Fibroblast of villous mesenchyme (primary cell): ENCODE measurements at places on chromosomes 1 and 21.
A peak's percentile ranks its signal among the peaks of the same experiment; 100 is the strongest.

DNA sequence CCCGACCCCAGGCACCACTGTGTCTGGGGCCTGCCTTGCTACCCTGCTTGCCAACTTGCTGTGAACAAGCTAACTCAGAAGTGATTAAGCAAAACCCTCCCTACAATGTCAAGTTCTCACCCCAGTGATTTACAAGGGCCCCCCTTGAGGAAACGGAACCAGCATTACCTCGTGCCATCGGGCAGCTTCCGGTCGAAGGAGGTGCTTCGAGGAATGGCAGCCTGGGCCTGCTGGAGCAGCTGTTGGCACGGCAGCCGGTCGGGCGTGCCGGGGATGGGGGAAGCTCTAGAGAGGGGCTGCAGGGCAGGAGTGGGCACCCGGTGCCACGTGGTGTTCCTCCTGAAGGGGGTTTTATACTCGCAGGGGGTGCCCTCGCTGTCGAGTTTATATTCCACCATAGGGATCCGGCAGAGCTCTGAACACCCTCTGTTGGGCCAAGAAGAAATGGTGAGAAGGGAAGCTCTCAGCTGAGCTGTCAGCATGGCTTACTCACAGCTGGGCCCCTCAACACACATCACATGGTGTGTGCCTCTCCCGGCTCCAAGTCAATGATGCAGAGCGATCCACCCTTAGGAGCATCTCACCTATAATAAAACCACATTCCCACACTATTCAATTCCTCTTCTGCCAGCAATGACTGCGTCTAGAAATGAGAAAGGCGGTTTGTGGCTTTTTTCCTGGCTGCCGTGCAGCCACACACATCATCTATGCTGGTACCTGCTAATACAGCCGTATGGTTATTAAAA, 184.4 kb downstream of the SIPA1L2 start:
- no peak for DNase-seq

- peak; percentile 9 for DNase-seq
These were observed 46.3 kb downstream of the DOP1B start for GRCh38 chr21:36202726-36203602.

DNA sequence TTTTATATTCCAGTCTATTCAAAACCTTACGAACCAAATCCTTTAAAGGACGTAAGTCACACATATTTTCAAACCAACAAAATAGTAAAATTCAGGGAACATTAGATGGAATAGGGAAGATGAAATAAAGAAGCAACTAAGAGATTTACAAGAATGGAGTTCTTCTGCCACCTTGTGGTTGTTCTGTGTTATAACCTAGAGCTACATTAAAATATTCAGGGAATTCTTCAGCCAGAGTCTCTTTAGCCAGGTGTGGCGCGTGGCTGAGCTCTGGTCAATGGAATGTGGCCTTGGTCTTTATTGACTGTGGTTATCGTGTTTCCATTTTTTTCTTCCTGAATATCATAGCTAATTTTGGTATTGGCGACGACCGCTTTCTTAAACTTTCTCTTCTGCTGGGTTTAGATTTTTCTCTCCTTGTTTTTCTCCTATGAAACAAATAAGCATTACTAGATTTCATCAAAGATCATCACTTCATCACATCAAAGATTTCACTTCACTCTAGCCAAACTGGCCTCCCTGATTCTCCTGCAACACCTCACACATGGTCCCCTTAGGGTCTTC, 221.3 kb downstream of the MRPL39 start:
- peak; percentile 58 for DNase-seq

- DNase-seq = no peak
These were observed 8.1 kb upstream of the PSRC1 start for GRCh38 chr1:109290998-109291397.

DNA sequence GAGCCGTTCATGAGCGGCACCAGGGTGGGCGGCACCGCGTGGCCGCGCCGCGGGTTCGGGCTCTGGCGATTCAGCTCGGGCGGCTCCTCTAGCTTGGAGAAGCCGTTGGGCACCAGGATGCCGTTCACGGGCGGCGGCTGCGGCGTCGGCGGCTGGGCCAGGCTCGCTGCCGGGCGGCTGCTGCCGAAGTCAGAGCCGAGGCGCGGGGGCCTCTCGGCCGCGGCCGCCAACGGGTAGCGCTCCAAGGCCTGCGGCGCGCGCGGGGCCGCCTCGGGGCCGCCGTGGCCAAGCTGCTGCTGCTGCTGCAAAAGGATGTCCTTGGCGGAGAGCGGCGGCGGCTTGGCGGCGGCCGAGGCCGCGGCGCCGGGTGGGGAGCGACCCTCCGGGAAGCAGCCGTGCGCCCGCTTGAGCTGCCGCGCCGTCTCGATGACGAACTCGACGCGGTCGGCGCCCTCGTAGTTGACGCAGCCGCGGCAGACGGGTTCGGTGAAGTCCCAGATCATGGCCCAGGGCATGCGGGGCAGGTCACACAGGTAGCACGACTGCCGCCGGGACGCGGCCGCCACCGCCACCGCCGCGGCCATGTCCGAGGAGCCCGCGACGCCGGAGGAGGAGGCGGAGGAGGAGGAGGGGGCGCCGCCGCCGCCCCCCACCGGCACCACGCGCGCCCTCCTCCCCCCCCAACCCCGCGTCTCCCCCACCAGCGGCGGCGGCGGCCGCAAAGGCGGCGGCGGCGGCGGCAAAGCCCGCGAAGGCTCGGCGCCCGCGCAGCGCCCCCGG, 877 bp downstream of the IRF2BP2 start:
- peak; percentile 54 for DNase-seq

- DNase-seq = no peak
These were observed 13.2 kb upstream of the HHAT start for GRCh38 chr1:210315529-210315928.

- no peak for DNase-seq
These were observed 7.5 kb upstream of the RAB3B start for GRCh38 chr1:51997974-51998382.

GRCh38 chr1:165408518-165408917, 36.4 kb downstream of the RXRG start:
- peak; percentile 33 for DNase-seq

DNA sequence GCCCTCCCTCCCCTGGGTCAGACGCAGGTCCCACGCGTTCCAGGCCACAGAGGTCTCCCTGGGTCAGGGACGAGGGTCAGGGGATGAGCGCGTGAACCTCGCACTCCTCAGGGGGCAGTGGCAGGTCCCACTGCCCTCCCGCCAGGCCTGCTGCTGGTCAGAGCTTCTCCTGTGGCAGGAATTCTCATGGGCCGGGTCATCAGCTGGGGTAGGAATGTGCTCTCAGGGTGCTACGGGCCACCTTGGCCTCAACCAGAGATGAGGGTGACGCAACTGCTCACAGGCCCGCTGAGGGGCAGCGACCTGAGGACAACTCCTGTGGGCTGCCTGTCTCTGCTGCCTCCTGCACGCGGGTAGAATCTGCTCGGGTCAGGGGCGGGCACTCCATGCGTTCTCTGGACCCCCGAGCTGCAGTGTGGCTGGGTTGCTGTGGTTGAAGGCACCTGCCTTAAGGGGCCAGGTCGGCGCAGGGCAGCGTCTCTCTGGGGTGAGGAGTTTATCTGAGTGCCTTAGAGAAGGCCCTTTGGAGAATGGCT, 128.8 kb downstream of the PRDM16 start:
- DNase-seq = no peak

- no peak for DNase-seq
These were observed 85.1 kb downstream of the ZNF644 start for GRCh38 chr1:90936731-90937130.

DNA sequence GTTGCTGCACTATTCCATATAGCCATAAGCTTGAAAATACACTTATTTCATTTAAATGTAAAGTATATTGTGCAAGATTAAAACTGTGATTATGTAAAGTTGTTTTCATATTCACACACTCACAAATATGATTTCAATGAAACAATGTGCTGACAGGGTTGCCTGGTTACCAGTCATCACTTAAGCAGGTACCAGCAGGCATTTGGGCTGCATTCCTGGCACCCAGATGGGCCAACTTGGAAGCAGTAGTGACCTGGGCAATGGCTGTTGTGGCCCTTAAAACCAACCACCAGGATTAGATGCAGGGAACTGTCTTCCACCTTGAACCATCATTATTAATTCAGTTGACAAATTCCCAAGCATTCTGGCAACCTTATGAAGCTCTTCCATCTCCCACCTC, 45.0 kb upstream of the RASAL2 start:
- no peak for DNase-seq

- no peak for DNase-seq
These were observed 86.8 kb upstream of the VAV3 start for GRCh38 chr1:108051631-108052377.

DNA sequence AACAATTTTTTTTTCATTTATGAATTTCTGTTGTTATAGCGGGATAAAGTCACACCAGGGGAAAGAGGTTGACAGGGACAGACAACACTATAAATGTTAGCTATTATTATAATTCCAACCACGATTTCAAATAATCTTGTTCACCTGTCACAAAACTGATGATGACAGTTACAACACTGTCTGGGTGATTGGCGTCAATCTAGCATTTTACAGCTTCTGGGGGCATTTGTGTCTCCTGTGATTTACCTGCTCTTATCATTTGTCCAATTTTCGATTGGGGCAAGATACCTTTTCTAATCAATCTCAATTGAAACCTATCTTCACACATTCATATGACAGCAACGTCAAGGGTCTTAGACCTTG, 44.6 kb upstream of the LYST start:
- no peak for DNase-seq

DNA sequence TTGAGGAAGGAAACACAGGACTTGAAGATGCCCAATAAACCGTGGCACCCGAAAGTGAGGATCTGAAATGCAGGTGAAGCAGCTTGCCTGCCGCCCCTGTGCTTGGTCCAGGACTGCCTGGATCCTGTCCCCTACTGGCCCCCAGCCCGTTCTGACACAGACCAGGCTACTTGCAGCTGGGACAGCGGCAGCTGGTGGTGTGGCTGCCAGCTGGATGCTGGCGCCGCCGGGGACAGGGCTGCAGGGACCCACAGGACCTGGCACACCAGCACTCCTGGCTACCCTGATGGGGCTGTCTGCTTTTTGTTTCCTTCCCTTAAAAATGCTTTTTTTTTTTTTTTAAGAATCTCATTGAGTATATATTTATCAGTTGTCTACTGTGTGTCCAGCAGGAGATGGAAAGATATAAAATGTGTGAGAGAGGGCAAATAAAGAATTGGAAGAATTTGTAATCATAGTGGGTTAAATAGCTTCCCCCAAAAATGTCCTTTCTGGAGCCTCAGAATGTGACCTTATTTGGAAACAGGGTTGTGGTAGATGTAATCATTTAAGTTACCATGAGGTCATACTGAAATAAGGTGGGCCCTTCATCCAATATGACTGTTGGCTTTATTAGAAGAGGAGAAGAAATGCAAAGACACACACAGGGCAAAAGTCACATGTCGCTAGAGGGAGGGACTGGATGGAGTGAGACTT, 165.6 kb downstream of the DSCAM start:
- no peak for DNase-seq

DNA sequence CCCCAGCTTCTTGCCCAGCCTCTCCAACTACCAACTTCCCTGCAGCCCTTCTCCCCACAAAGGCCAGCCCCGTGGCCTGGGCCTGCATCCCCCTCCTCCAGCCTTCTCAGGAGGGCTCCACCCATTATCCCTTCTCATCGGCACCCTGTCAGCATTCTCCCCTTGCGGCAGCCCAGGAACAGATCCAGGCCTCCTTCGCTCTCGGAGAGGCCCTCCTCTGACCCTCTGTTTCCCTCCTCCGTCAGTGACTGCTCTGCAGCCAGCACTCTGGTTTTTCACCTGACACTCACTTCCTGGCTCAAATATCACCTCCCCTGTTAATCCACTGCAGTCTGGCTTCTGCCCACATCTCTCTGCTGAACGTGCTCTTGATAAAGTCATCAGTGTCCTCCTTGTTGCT, 17.5 kb downstream of the ADGRB2 start:
- DNase-seq = no peak

- no peak for DNase-seq
These were observed 33.0 kb upstream of the GJB5 start for GRCh38 chr1:34721646-34722355.

DNA sequence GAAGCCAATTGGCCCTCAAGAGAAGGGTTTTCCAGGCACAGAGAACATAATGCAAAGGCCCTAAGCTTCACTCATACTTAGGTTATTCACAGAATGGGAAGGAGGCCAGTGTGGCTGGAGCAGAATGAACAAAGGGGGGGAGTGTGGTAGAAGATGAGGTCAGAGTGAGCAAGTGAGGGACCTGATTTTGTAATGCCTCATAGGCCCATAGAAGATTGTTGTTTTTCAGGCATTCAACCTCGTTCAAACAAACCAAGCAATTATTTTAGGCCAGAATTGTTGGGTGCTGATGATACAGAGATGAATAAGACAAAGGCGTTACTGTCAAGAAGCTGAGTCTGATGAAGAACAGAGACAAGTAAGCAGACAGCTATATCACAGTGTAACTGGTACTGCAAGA, 54.5 kb upstream of the RAP1A start:
- peak; percentile 86 for DNase-seq

DNA sequence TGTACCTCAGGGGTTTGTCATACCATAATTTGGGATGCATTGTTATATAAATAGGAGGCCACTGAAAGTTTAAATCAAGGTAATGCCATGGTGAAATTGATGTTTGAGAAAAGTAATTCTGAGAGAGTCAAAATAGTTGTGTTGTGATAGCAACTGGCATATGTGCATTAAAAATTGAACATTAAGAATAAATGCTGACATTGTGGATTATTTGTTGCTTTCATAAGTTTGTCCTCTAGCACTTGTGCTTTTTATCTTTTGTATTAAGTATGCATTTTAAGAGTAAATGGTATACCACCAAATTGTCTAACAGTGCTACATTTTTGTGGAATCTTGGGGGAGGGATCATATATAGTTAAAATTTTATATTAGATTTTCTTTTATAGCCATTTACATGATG, 275.9 kb upstream of the CACYBP start:
- no peak for DNase-seq

GRCh38 chr1:100130552-100131077, 2.1 kb downstream of the SASS6 start:
- peak; percentile 81 for DNase-seq

GRCh38 chr1:238196516-238196915, 305.8 kb upstream of the ZP4 start:
- no peak for DNase-seq

GRCh38 chr1:161082996-161083747, 6.2 kb downstream of the NECTIN4 start:
- DNase-seq = peak; percentile 97

DNA sequence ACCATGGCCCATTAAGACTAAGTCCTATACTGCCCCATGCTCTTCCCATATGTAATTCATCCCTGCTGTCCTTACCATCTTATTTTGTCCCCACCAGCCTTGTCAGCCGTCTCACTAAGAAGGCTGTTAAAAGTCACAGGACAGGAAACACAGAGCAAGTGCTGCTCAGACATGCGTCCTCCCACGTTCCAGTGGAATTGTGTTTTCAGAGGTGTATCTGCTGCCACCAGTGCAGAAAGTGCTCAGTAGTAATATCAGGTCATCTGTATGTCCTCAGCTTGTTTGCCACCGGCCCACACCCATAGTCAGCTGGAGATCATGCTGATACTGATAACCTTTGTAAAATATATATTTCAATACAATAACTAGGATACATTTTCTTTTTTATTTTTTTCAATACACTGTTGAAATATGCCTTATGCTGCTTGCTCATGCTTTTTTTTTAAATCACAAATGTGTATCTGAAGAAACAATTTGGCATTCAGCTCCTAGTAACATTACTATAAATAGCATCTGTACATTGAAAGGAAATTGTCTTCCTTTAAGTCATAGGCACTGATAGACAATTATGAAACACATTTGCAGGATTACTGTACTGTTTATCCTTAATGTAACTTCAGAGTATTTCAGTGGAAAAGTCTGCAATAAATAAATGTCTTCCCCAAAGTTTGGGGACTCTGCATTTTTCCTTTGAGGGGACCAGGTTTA, 156.9 kb downstream of the EDEM3 start:
- DNase-seq = peak; percentile 38

GRCh38 chr21:30480145-30480544, at the start of gene KRTAP19-1:
Gene KRTAP19-1, minus strand, starts transcription at chr21:30480367. Its CDS starts 50 bp downstream, at chr21:30480317.
- no peak for DNase-seq
